ENCODE measurements at places on chromosomes 11 and 22. TPM values are rescaled to one million over a fixed set of nuclear protein-coding genes. Genes with fewer than 3 reads are reported as not detected.

KIF18A gene
- 4.0 TPM for polyA plus RNA-seq

PGA3 gene
- 0.20 TPM for polyA plus RNA-seq

LRRC56 gene
- polyA plus RNA-seq, result 1.6 TPM

SLC17A6 gene
- polyA plus RNA-seq, result 0.06 TPM

SCARF2 gene
- polyA plus RNA-seq, result 7.1 TPM

CD3D gene
- polyA plus RNA-seq, result not detected

OR51B2 gene
- polyA plus RNA-seq, result not detected

UBQLNL gene
- 0.35 TPM for polyA plus RNA-seq

ALKBH8 gene
- polyA plus RNA-seq, result 3.6 TPM

TNNI2 gene
- polyA plus RNA-seq, result not detected

TEAD1 gene
- polyA plus RNA-seq, result 15.6 TPM

MORC2 gene
- polyA plus RNA-seq, result 17.0 TPM

TRIM22 gene
- polyA plus RNA-seq, result 42.9 TPM

YAP1 gene
- 95.9 TPM for polyA plus RNA-seq

LMO1 gene
- 0.30 TPM for polyA plus RNA-seq

SYNGR1 gene
- polyA plus RNA-seq, result 84.7 TPM

PPFIBP2 gene
- 6.3 TPM for polyA plus RNA-seq

SDHD gene
- polyA plus RNA-seq, result 199 TPM

WBP2NL gene
- polyA plus RNA-seq, result not detected

ZC3H12C gene
- 2.0 TPM for polyA plus RNA-seq
